ENCODE measurements at places on chromosomes 6 and 20.

- DNase-seq = no peak
Observed at GRCh38 chr20:53934421-53935343, 135.7 kb downstream of the BCAS1 start.

- no peak for DNase-seq
Observed at GRCh38 chr20:3904857-3905256, 15.7 kb downstream of the PANK2 start.

- DNase-seq = no peak
Observed at GRCh38 chr20:3162080-3162611, 2.5 kb upstream of the FASTKD5 start.

DNA sequence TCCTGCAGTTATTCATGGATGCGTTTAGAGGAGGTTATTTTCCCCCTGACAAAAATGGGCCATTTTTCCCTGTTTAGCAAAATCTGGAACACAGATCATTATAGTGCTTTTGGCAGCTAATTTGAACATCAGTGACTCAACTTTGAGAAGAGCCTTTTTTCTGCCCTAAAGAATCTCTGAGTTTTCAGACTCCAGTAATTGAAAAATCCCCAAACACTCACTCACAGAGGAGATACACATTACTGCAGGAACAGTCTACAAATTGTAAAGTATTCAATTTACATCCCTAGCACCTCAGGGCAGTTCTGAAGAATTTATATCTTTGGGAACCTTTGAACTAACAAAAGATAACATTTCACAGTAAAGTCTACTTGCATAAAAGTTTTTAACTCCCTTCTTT lies 966.6 kb upstream of the SLC35B3 start:
- DNase-seq = no peak
